ENCODE measurements at places on chromosomes 16 and 17. TPM values are rescaled to one million over a fixed set of nuclear protein-coding genes. Genes with fewer than 3 reads are reported as not detected.

- H3K27ac ChIP-seq: no peak overlapping the region
- H3K4me1 ChIP-seq: peaks cover 10% of the 10 kb centered on the region
- no peaks in the 10 kb centered on the region for H3K36me3 ChIP-seq
These were observed 141.4 kb downstream of the PMP22 start for GRCh38 chr17:15123593-15124263.

DNA sequence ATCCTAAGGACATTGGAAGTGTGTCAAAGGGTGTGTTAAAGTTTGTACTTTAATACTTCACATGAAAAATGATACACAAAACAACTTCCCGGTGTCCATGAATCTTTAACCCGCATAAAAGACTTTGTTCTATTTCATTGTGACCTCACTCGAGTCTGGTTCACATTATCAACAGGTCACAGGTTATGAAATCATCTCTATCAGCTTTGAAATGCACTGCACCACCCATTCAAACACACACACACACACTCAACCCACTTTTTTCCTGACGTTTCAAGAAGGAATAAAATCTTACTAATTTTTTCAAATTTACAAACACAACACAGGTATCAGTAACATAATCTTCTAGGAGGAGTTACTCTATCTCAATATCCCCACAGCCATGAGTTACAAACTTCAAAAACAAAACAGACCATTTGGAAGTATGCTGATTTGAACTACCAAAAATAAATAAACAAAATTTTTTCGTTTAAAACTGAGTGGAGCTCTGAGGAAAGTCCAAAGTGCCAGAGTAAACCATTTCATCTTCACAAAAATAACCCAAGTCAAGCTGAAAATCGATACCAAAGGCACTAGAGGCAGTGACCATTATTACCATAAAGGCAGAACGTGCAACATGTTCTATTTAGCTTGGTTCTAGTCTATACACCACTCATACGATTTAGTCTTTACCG is 2.7 kb downstream of the ACOX1 start:
- no peaks in the 10 kb centered on the region for H3K27me3 ChIP-seq
- peaks cover 39% of the 10 kb centered on the region for H3K4me1 ChIP-seq
- peaks cover 26% of the 10 kb centered on the region for H3K36me3 ChIP-seq

GRCh38 chr17:42247734-42248133 is 28.5 kb downstream of the STAT5B start:
- H3K4me3 ChIP-seq: no peak overlapping the region
- no peak overlapping the region for H3K27ac ChIP-seq
- H3K27me3 ChIP-seq: no peaks in the 10 kb centered on the region
- H3K4me1 ChIP-seq: peaks cover 22% of the 10 kb centered on the region
- no peaks in the 10 kb centered on the region for H3K36me3 ChIP-seq

DNA sequence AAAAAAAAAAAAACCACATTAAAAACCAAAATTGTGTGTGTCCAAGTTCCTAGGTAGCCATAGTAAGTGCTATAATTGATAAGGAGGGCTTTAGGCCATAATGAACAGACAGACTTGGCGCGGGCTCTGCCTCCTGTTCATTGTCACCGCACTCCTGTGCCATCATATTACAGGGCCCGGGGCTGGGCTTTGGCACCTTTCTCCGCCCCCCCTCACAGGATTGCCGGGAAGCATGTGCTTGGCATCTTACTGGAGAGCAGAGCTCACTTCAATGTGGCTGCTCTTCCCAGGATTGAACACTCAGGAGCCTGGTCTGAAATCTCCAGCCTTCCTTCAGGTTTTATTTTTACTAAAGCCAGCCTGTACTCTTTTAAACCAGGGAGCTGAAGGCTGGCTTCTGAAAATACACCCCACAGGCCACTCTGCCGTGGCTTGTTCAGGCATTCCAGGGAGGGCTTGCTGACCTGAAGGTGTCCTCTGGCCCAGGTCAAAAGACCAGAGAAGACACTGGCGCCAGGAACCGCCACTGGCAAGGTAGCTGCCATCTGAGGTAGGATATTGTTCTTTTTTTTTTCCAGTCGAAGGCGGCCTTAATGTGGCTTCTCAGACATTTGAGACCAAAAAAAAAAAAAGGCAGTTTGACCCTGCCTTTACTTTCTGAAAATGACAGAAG is 39.3 kb downstream of the DHRS7B start:
- no peak overlapping the region for H3K27ac ChIP-seq
- H3K4me1 ChIP-seq: no peaks in the 10 kb centered on the region
- DNase-seq: no peak
- H3K36me3 ChIP-seq: no peaks in the 10 kb centered on the region
- no peaks in the 10 kb centered on the region for H3K27me3 ChIP-seq

GRCh38 chr17:44807817-44808155 is 22.3 kb downstream of the GJC1 start:
- peaks cover 4% of the 10 kb centered on the region for H3K4me1 ChIP-seq
- H3K36me3 ChIP-seq: peaks cover 37% of the 10 kb centered on the region
- H3K4me3 ChIP-seq: no peak overlapping the region

DNA sequence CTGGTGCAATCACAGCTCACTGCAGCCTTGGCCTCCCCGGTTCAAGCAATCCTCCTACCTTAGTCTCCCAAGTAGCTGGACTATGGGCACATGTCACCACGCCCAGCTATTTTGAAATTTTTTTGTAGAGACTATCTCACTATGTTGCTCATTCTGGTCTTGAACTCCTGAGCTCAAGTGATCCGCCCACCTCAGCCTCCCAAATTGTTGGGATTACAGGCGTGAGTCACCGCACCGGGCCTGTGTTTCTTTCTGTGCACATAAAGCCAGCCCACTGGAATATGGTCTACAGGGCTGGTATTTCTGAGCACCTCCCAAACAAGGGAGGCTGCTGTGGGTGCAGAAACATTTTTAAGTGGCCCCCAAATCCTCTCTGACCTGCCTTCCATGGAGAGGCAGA is 8.4 kb downstream of the TMEM95 start:
- no peaks in the 10 kb centered on the region for H3K36me3 ChIP-seq
- H3K4me1 ChIP-seq: peaks cover 14% of the 10 kb centered on the region
- DNase-seq: no peak

GRCh38 chr17:6716736-6717135 is 3.6 kb upstream of the SLC13A5 start:
- peaks cover 12% of the 10 kb centered on the region for H3K36me3 ChIP-seq
- DNase-seq: no peak
- H3K4me1 ChIP-seq: peaks cover 15% of the 10 kb centered on the region
- no peak overlapping the region for H3K4me3 ChIP-seq
- no peak overlapping the region for H3K27ac ChIP-seq
- H3K27me3 ChIP-seq: peaks cover 70% of the 10 kb centered on the region

DNA sequence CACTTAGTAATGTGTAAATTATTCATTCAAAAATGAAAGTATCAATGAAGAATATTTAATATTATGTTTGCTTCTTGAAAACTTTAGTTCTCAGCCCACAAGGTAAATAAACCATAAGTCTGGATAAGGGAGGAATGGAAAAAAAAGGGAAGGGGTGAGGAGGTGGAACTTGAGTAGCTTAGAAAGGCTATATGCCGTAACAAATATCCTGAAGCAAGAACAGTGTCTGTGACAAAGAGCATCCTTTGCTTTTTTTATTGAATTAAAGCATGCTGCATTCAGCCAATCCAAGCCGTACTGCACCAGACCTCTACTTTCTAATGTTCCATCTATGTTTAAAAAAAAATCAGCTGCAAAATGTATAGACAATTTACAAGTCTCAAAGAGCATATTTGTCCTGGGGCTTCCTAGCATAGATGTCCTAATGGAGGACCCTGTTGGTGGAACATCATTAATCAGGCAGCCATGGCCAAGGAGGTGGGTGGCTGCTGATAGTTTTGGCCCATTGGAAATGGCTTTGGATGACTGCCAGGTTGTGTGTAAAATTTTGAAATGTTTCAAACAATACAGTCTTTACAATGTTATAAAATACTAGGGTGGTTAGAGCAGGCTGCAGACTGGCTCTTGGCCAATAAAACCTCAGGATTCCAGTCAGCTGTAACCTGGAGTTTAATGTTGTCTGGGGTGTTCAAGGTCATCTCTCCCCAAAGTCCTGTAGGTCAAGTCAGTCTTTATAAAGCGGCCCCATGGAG is 895.8 kb upstream of the SOX9 start:
- H3K4me1 ChIP-seq: no peaks in the 10 kb centered on the region
- H3K4me3 ChIP-seq: no peak overlapping the region
- no peak overlapping the region for H3K27ac ChIP-seq

GRCh38 chr16:11717811-11718210 is 24.8 kb downstream of the TXNDC11 start:
- H3K4me3 ChIP-seq: no peak overlapping the region
- DNase-seq: no peak
- peaks cover 18% of the 10 kb centered on the region for H3K36me3 ChIP-seq
- peaks cover 9% of the 10 kb centered on the region for H3K4me1 ChIP-seq
- no peaks in the 10 kb centered on the region for H3K27me3 ChIP-seq
- H3K27ac ChIP-seq: no peak overlapping the region

DNA sequence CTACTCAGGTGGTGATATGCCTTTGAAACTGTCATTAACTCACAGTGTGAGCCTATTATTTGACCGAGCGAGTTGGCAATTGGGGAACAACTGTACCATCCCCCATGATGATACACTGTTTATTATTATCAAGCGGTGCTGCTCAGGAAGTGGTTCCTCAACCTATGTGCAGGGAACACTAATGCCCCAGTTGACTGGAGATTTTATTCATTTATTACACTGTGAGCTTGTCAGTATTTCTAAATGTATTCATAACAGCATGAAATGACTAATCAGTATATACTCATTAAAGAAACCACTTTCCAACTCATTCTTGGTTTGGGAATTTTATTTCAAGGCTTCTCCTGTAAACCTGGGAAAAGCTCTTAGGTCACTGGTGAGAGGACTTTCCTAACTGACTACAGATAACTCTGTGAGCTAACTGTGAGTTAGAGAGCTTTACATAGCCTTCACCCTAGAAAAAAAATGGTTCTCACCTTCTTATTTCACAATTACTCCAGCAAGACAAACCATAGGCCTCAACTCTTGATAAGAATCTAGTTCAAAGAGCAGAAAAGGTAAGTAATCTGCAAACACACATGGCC is 42.4 kb downstream of the NXPH3 start:
- no peaks in the 10 kb centered on the region for H3K4me1 ChIP-seq
- no peak overlapping the region for H3K4me3 ChIP-seq
- H3K27me3 ChIP-seq: no peaks in the 10 kb centered on the region

Gene ZPBP2
- total RNA-seq: not detected

DNA sequence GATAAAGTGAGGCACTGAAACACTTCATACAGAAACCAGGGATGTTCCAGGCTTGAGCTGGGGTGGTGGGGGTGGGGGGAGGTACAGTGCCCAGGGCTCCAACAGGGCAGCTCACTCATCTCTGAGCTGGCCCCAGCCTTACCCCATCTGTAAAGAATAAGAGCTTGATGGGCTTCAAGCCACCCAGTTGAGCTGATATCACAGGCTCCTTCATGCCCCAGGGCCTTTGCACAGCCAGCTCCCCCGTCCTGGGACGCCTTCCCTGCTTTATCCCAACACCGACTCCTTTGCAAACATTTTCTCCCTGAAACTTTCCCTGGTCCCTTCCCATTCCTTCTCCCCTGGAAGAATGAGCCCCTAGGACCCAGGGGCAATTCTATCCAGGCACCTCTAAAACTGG is 261.7 kb downstream of the PARN start:
- peaks cover 13% of the 10 kb centered on the region for H3K4me1 ChIP-seq
- no peak for DNase-seq
- no peaks in the 10 kb centered on the region for H3K27me3 ChIP-seq
- no peaks in the 10 kb centered on the region for H3K36me3 ChIP-seq
- no peak overlapping the region for H3K4me3 ChIP-seq

Gene KRTAP17-1
- not detected for total RNA-seq

DNA sequence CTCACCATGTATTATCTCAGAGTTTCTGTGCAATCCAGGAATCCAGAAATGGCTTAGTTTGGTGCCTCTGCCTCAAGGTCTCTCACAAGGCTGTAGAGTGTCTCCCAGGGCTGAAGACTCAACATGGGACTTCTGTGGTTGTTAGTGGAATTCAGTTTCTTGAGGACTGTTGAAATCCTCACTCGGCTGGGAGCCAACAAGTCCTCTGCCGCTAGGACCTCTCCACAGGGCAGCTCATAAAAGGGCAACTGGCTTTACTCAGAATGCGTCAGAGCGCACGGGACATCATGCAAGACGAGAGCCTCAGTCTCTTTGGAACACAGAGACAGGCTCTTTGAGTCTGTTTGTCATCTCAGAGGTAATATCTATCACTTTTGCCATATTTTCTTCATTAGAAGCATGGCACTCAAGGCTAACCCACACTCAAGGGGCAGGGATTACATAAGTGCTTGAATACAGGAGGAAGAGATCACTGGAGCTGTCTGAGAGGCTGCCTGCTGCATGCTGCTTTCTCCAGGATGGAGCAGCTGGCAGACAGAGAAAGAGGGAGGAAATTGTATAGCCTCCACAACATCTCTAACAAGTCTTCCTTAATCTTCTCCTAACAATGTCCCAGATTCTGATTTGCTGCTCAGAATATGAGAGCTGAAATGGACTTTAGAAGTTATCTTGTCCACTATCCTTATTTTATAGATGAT is 97.5 kb upstream of the ASIC2 start:
- no peaks in the 10 kb centered on the region for H3K36me3 ChIP-seq
- H3K4me1 ChIP-seq: peaks cover 12% of the 10 kb centered on the region
- H3K4me3 ChIP-seq: no peak overlapping the region
- DNase-seq: no peak
- no peak overlapping the region for H3K27ac ChIP-seq

DNA sequence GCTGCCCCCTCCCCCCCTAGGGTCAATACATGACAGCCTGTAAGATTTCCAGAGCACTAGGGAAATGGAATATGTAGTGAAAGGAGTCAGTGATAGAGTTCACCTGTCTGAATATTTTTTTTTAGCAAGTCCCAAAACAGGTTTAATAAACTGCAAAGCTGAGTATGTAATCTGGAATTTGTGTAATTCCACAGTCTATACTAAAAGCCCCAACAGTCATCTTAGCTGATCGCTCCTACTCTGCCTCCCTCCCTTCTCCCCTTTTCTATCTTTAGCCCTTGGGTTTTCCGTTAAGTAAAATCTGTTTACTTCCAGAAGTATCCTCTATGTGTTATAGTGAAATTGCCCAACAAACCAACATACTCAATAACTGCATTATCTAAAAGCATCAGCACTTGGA is 3.5 kb downstream of the CDH13 start:
- H3K4me3 ChIP-seq: no peak overlapping the region
- H3K27ac ChIP-seq: no peak overlapping the region
- no peak for DNase-seq
- peaks cover 30% of the 10 kb centered on the region for H3K4me1 ChIP-seq

GRCh38 chr17:67390646-67391361 is 13.7 kb downstream of the PITPNC1 start:
- peaks cover 24% of the 10 kb centered on the region for H3K4me1 ChIP-seq
- no peak overlapping the region for H3K27ac ChIP-seq
- H3K27me3 ChIP-seq: no peaks in the 10 kb centered on the region
- no peak for DNase-seq
- H3K36me3 ChIP-seq: peaks cover 13% of the 10 kb centered on the region

Gene MSRB1
- total RNA-seq: 28.3 TPM

- DNase-seq: no peak
- no peaks in the 10 kb centered on the region for H3K4me1 ChIP-seq
- peaks cover 3% of the 10 kb centered on the region for H3K27me3 ChIP-seq
- no peak overlapping the region for H3K27ac ChIP-seq
- peaks cover 19% of the 10 kb centered on the region for H3K36me3 ChIP-seq
These were observed 166.4 kb downstream of the CEP112 start for GRCh38 chr17:66025551-66025950.

- DNase-seq: no peak
- H3K4me3 ChIP-seq: no peak overlapping the region
- peaks cover under 1% of the 10 kb centered on the region for H3K4me1 ChIP-seq
- no peak overlapping the region for H3K27ac ChIP-seq
- no peaks in the 10 kb centered on the region for H3K36me3 ChIP-seq
These were observed 12.3 kb downstream of the KRT9 start for GRCh38 chr17:41559548-41559947.

Gene ZFHX3
- total RNA-seq: 2.7 TPM
